Naive thymus-derived CD8-positive, alpha-beta T cell (primary cell): ENCODE measurements at places on chromosomes 2 and 18.

DNA sequence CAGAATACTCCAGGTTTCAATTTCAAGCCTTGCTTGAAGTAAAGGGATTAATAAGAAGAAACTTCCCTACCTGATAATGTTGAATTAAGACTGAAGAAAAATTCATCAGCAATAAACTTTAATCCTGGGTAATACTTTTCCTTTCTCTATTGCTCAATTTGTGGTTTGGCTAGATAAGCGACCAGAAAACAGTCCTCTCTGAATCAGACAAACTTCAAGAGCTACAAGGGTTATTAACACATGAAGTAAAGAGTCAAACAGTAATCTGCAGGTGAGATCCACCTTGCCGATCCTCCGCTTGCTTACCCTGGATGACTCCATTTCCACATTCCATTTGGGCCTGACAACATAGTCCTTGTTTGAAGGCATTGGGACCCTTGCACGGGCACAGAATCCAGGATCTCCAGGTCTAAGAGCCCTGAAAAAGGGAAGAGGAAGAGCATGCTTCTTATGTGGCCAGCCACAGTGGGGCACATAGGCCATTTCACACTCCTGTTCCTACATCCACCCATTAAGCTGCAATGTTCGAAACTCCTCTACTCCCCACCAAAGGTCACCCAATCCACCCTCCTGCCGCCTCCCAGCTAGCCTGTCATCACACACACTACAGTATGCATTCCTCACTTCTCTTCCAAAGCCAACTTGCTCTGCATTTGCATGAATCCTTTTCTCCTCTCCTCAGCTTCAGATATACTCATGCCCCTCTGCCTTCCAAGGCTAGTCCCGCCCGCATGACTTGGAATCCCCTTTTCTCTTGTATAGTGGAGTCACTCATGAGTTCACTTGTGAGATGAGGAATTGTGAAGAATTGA is 39.8 kb downstream of the IWS1 start:
- DNase-seq: no peak

DNA sequence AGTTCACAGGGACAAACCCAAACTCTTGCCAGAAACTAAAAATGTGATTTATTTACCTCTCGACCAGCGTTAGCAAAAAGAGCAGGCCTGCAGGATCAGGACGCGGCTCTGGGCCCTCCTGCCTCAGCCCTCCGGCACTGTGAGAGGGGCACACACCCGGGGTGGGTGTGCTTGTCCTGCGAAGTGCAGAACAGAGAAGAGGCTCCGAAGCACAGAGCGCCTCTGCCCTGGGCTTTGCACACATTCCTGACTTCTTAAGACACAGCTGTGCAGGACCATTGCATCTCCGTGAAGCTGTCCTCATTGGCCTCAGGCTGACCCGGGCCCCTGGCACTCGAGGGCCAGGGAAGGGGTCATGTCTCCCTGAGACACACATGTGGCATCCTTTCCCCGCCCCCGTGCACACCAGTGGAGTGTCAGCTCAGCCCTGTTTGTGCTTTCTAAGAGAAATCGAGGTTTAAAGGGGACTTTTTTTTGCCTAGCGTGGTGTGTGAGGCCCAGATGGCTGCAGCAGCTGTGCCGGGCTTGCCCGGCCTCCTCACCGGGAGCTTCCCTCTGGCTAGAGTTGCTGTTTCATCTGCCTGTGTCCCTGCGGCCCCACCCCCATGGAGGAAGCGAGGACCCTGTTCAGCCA is 9.9 kb upstream of the NFATC1 start:
- no peak for DNase-seq

DNA sequence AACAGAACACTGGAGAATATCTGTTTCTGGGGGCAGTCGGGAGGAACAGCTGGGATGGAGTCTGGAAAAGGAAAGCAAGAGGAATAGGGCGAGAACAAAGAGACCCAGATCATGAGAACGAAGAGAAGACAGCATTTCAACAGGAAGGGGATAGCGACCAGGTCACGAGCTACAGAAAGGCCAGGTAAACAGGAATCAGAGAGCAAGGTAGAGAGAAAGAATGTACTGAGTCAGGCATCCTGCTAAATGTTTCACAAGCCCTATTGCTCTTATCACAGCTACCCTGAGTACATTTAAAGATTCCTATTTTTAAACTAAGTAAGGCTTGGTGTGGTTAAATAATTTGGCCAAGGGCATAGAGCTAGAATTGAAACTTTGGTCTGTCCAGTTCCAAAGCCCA is 254.9 kb upstream of the RAB12 start:
- DNase-seq: no peak

- no peak for DNase-seq
Observed at GRCh38 chr18:30245766-30246455, 796.6 kb downstream of the DSC3 start.

- DNase-seq: no peak
Observed at GRCh38 chr2:71212336-71212735, 14.6 kb downstream of the PAIP2B start.

- DNase-seq: no peak
Observed at GRCh38 chr2:46487667-46488335, 8.4 kb downstream of the TMEM247 start.

DNA sequence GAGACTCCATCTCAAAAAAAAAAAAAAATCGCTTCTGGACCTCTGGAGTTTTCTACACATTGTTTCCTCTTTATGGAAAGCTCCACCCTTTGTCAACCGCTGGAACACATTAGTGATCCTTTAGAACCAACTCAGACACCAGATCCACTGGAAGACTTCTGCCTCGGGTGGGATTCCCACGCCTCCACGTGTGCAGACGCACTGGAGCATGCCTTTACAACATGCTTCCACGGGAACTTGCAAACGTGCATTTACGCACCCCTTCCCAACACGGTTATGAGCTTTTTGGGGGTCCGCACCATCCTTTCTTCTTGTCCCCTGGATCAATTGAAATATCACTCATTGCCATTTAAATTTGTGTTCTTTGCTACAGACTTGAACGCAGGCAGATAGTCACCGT is 5.1 kb downstream of the CYS1 start:
- DNase-seq: no peak

DNA sequence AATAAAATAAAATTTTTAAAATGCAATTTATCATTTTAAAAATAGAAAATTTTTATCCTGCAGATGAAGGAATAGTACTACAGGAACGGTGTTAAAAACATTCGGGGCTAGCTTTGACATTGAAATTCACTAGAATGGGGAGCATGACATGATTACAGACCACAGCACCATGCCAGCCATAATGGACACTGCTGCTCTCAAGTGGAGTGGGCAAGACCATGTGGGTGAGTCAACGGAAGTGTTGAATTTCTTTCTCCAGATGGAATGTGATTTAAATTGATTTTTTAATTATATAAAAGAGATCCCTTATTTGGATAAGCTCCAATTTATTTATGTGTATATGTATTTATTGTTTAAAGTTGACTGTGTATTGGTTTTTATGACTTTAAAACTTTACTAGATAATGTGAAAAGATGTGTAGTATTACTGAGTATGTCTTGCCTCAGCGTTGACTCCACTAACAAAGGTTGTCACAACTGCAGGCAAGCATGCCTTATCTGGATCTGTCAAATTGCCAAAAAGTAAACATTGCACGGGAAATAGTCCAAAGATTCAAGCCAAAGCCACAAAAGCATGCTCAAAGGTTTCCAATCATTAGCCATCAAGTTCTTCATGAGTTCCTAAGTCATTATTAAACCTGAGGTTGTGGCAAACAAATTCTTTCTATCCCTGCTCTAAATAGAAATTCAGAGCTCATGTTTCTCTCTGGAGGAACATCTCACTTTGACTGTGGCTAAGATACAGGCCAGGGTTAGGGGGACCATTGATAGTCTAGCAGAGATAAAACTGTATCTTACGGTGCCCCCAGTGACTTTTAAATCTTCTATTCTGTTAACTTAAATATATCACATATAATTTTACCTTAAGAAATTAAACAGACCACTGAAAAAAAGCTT is 536.9 kb downstream of the TMX3 start:
- no peak for DNase-seq

- DNase-seq: no peak
Observed at GRCh38 chr2:230444832-230445231, 28.8 kb downstream of the SP100 start.

DNA sequence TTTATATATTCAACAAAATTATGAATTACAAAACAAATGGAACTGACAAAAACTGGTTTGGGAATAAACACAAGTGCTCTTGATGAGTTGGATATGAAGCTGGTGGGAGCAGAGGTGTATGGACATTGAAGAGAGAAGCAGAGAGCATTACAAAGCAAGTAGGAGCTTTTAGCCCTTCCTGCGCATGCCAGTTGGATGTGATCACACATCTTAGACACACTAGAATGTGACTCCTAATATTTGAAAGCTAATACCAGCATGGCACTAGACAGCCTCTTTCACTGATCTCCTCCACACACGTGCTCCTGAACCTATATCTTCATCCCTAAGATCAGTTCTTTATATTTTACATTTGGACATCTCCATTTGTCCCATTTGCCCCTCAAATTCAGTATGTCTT is 298.1 kb downstream of the MTX2 start:
- no peak for DNase-seq

GRCh38 chr2:159163930-159164329 is 122.6 kb downstream of the WDSUB1 start:
- DNase-seq: no peak

- no peak for DNase-seq
Observed at GRCh38 chr2:62826141-62826540, 120.6 kb downstream of the EHBP1 start.
